ENCODE measurements at places on chromosomes 4 and X.

DNA sequence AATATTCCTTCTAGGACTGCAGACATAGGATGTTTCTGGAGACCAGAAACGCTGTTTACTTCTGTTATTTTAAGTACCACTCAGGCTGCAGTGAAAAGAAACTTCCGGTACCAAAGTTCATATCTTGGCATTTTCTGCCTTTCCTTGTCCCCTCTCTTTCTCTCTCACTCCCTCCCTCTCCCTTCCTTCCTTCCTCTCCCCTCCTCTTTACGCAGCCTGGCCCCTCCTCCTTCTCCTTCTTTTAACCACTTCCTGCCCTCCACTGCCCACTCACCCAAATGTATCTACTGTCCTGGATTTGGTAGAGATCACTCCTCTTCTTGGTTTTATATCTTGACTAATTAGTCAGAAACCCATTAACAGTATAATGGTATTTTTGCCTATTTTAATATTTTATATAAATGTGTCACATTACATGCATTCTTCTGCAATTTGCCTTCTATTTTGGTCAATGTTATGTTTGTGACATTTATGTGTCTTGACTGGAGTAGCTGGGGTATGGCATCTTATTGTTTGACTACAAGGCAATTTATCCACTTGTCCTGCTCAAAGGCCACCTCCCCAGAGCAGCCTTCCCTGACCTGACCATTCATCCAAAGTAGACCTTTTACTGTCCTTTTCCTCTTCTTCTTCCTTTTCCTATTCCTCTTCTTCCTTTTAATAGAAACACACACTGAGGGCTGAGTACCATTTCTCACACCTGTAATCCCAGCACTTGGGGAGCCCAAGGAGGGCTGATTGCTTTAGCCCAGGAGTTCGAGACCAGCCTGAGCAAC is 56.9 kb downstream of the BCOR start:
- DNase-seq = no peak

GRCh38 chrX:16610121-16610621 is 39.8 kb upstream of the S100G start:
- DNase-seq = no peak

- DNase-seq = no peak
Observed at GRCh38 chr4:88333741-88334405, 44.8 kb upstream of the HERC6 start.

DNA sequence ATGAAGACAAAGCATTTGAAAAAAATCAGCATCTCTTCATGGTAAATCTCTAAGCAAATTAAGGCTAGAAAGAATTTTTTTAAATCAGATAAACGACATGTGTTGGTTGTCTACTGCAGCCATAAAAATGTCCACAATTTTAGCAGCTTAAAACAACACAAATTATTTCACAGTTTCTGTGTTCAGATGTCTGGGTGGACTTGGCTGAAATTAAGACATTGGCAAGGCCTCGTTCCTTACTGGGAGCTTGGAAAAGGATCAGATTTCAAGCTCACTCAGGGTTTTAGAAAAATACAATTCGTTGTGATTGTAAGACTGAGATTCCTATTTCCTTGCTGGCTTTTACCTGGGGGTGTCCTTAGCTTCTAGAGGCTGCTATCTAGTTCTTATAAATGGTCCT is 1470.6 kb downstream of the PCDH19 start:
- DNase-seq = no peak

DNA sequence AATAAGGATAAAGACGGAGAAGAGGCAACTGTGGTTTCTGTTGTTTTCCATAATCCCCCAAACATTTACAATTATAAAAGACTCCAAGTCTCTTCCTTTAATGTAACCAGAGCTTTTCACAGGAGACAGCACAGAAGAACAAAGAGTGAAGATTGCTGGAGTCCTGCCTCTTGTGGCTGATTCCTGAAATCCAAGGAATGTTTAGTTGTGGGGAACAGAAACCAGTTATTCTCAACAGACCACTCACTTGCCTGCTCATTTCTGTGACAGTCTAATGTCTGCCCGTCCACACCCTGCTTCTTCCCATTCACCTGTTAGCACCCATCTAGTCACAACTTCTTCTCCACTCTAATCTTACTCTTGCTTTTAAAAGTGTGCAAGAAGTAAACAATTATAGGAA is 12.1 kb downstream of the TEX13B start:
- no peak for DNase-seq

DNA sequence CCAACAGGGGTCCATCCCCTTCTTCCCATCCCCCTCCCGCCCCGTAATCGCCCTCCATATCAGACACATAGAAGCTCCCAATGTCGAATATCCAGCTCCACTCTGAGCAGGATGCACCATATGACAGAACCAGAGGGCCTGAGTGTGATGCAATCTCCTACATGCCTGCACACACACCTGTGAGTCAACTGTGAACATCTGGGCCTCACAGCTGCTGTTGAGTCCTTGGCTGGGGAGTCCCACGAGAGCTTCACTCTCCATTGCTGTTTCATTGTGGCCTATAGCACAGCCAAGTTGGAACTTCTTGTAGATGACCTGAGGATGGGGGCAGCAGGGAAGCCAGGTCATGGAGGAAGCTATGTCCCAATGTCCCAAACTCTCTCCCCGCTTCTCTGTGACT is 8.2 kb downstream of the SLC38A5 start:
- DNase-seq = no peak

GRCh38 chrX:22952010-22952409 is 47.8 kb upstream of the DDX53 start:
- DNase-seq = no peak

GRCh38 chr4:79442422-79442821 is 34.4 kb upstream of the GK2 start:
- no peak for DNase-seq

GRCh38 chr4:34289489-34289888 is 1954.8 kb downstream of the ARAP2 start:
- DNase-seq = no peak

GRCh38 chr4:140330311-140330900 is 43.0 kb upstream of the SCOC start:
- no peak for DNase-seq

- no peak for DNase-seq
Observed at GRCh38 chr4:17964576-17964975, 57.0 kb downstream of the LCORL start.

- DNase-seq = no peak
Observed at GRCh38 chr4:176769514-176769913, 23.2 kb downstream of the VEGFC start.

DNA sequence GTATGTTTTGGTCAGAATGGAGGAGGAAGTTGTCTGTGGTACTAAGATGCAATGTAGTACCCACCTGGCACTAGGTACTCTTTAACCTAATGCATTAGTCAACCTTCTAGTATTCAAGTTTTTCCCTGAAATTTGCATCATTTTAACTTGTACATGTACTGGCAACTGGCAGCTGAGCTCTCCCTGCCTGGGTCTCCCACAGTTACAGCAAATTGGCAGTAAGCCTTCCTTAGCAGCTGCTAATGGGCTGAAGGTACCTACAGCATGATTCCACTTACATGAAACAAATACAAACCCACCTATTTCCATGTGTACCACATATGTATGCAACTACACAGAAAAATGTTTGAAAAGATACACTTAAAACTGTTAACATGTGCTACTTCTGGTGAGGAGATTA is 8.1 kb upstream of the KLHL2 start:
- DNase-seq = no peak

DNA sequence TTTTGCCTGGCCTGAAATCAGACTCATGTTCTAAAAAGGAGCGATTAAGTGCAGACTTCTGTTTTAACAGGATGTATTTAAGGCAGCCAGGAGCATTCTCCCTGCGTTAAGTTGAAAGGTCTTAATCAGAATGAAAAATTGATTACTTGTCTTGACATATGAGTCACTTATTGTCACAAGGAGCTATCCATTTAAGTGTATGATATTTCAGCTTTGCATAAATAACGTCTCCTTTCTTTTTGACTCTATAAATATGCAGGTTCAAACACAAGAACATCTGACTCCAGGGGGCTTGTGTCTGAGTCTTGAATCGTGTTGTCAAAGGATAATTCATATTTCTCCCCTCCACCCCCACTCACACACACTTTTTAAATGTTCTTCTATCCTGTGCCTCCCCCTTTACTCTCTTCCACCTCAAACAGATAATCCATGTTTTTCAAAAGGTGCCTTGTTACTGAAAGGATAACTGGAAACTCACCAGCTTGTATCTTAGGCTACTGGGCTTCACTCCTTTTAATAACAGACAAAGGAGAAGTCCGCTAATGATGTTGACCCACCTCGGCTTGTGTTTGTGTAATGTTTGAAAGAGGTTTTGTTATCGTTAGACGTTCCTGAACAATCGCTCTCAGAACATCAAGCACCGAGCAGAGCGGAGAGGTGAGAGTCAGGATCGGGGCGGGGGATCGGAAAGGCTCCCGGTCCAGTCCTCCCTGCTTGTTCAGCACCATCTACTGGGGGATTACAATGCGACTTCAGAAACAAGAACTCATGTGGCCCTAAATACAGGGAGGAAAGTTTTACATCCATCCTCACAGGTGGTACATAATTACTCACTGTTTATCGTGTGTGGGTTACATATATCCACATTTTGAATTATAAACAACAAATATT is 107.5 kb upstream of the RPL34 start:
- DNase-seq = peak; percentile 66
